ENCODE measurements at places on chromosomes 12 and 14.

DNA sequence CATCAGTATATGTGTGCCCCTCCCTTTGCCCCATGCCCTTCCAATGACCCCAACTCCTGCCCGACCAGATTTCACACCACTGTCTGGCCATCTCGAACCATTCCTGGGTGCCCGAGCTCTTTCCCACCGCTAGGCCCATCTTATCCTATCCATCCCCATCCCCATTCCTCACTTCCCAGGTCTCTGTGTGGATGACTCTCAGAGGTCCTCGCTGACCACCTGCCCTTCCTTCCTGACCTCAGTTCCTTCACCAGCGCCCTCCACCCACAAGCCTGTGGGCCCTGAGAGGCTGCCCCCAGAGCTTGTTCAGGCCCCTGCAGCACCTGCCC, 49.1 kb downstream of the CYP46A1 start:
- DNase-seq = no peak

GRCh38 chr12:77642246-77642645, 188.4 kb upstream of the NAV3 start:
- DNase-seq = no peak

DNA sequence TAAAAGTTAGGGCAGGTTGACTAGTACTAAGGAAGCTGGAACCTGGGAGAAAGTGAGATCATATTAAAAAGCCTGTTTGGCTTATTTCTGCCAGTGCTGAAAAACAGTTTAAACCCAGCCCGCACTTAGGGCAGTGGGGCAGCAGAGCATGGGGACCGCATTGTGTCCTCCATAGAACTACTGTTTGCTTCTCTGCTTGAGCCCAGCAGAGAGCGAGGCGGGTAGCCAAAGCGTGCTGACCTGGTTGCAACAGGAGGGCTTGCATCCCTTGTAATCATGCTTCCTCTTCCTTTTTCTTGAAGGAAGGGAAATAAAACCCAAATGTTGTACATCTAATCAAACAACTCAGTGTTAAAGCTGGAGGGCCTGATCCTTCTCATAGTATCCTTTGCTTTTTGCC, 82.5 kb upstream of the HOXC13 start:
- DNase-seq = no peak

GRCh38 chr12:88934163-88934747, 354.0 kb upstream of the KITLG start:
- DNase-seq = no peak

GRCh38 chr12:64669270-64669842, 59.1 kb downstream of the RASSF3 start:
- no peak for DNase-seq

- DNase-seq = no peak
These were observed 178.4 kb downstream of the KCNA5 start for GRCh38 chr12:5222011-5222461.

DNA sequence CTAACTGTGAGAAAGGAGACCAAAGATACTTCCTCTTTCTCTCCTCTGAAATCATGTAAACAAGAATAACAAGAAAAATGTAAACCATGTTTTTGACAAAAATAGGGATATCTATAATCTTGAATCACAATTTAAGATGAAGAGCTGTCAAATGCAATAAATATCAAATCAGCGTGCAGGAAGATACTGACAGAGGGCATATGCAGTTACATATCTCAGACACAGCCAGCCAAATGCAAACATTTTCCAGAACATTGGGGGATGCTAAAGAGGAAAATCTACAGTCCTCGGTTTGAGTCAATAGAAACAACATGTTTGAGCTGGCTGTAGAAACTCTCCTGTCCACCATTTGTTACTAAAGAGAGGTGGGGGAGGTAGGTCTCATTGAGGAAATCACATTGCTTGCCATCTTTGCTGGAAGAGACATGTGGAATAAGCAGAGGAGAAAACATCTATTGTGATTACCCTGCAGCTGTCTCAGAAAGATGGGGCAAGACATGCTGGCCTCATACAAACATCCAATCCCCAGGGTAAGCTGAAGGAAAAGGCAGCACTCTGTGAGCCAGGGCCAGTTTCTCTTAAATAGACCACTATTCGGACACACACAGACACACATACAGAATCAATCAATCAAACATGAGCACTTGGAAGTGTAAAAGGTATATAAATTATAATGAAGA, 43.5 kb downstream of the CNTN1 start:
- DNase-seq = no peak

- DNase-seq = no peak
These were observed 4.1 kb downstream of the CLMN start for GRCh38 chr14:95315579-95315978.

DNA sequence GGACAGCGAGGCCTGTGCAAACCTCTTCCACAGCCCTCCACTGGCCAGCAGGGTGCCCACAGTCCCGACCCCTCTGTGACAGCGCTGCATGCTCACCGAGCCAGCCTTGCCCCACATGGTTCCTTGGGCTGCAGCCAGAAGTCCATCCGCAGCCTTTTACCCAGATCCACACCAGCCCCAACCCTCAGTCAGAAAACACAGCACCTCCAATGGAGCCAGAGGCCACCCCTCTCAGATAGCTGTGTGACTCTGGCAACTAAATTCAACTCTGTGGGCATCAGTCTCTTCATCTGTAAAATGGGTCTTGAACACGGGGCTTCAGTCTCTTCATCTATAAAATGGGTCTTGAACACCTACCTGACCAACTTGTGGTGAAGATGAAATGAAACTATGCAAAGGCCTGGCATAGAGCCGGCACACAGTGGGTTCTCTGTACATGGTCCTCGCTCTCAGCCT, 38.0 kb downstream of the NFKBIA start:
- no peak for DNase-seq

- no peak for DNase-seq
These were observed 135.5 kb downstream of the CRADD start for GRCh38 chr12:93812626-93813025.

- DNase-seq = no peak
These were observed 59.5 kb upstream of the PNMA1 start for GRCh38 chr14:73773441-73774240.

DNA sequence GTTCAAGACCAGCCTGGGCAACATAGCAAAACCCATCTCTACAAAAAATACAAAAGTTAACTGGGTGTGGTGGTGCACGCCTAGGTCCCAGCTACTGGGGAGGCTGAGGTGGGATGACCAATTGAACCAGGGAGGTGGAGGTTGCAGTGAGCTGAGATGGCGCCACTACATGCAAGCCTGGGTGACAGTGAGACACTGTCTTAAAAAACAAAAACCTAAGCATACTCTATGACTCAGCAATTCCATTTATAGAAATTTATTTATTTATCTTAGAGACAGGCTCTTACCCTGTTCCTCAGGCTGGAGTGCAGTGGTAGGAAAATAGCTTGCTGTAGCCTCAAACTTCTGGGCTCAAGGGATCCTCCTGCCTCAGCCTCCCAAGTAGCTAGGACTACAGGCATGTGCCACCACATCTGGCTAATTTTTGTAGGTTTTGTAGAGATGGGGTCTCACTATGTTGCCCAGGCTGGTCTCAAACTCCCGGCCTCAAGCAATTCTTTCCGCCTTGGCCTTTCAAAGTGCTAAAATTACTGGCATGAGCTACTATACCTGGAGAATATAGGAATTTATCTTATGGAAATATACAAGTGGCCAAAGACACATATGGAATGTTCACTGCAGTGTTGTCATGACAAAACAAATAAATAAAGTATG, 43.3 kb downstream of the NCKAP5L start:
- DNase-seq = no peak

DNA sequence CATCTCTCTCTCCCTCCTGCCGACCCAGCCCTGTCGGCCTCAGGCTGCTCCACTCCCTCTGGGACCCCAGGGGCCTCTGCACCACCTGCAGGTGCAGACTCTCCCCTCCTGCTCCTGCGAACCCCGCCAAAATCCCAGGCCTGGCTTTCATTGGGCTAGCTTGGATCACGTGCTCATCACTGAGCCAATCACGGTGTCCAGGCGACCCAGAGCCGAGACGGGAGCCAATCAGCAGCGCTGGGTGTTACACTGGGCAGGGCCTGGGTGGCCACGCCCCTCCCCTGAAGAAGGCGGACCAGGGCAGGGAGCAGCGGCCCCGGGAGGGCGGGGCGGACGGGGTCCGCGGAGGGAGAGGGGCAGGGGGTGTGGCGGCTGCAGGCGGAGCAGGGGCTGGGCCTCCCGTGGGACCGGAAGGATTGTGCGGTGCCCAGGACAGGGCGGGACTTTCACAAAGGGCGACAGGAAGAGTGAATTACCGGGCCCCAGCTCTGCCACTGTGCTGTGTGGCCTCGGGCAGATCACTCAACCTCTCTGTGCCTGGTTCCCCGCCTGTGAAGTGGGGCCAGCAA, 66.6 kb upstream of the FBRSL1 start:
- DNase-seq = no peak

GRCh38 chr14:43249591-43249990, 1257.5 kb downstream of the FSCB start:
- no peak for DNase-seq

DNA sequence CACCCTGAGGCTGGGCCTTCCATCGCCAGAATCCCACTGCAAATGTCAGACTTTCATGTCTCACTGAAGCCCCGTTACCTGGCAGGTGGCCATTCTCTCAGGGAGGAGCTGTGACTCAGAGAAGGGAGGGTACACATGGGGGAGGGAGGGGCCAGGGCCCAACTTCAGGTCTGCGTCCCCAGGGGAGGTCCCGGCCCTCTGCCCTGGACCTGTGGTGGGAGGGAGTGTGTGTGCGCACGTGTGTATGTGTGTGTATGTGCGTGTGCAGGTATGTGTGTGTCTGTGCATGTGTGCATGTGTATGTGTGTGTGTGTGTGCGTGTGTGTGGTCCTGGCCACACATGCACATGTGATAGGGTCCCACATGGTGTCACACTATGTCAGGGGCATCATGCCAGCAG, 50.9 kb downstream of the MVK start:
- no peak for DNase-seq

DNA sequence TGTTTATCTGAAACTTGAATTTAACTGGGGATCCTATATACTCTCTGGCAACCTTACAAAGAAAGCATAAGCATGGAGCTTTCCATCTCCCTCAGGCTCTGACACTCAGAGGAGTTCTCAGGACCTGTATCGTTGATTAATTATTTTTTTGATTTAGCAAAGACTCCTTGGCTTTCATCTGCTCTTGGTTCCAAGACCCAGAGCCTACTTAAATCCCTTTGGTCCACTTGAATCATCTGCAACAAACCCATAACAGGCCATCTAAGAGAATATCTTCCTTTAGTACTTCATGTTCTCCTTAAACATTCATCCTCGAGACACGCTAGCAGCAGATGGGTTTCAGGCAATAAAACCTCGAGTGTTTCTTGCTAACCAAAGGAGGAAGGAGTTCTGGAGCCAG, 85.4 kb downstream of the ZFP36L1 start:
- no peak for DNase-seq

DNA sequence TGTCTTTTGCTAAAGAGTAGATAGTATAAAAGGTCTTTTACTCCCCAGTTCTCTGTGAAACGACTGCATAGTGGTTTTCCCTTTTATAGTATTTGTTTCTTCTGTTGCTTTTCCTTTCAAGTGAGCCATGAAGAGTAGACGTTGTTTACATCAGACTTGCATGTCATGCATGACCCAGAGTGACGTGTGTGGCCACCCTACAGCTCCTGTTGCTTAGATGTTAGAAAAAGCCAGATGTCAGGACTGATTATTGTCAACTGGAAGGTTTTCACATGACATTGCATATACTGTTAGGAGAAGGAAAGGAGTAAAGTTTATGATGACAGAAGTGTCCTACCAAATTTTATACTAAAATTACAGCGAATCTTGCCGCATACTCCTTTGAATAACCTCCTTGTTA, 1.3 kb upstream of the RD3L start:
- DNase-seq = no peak

- no peak for DNase-seq
These were observed 45.5 kb upstream of the ST8SIA1 start for GRCh38 chr12:22380031-22380430.

GRCh38 chr12:79309039-79309438, 381.7 kb downstream of the PAWR start:
- no peak for DNase-seq

DNA sequence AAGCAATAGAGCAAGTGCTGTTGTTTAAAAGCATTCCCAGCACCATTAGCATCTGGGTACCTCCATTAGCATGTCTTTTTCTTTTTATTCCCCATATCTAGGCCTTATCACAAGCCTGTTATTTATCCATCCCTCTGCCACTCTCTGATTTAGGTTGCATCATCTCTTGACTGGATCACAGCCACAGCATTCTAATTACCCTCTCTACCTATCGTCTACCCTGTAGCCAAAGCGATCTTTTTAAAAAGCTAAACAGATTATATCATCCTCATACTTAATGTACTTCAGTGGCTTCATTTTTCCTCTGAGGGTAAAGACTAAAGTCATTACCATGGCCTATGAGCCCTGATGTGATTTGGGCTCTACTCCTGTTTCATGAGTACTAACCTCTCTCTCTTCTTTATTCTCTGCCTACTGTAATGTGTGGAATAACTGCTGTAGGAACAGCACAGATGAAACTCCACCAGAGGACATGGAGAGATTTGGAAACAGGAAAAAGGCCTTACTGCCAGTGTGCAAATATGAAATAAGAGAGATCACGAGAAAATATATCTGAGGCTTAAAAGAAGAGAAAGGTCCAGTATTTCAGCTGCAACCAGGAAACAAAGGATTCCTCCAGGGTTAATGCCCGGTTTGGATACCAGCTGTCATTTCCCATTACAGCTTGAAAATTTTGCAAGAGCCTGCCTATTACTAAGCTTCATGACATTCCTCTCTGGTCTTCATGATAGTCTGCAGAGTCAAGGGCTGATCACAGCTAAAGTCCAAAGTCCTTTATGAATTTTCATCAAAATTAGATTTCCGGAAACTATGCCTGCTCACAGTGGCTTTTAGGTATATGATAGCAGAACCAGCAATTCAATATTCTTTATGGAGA, 422.5 kb upstream of the PDE3A start:
- no peak for DNase-seq

- DNase-seq = no peak
These were observed 91.6 kb upstream of the HIF1A start for GRCh38 chr14:61603736-61604135.

DNA sequence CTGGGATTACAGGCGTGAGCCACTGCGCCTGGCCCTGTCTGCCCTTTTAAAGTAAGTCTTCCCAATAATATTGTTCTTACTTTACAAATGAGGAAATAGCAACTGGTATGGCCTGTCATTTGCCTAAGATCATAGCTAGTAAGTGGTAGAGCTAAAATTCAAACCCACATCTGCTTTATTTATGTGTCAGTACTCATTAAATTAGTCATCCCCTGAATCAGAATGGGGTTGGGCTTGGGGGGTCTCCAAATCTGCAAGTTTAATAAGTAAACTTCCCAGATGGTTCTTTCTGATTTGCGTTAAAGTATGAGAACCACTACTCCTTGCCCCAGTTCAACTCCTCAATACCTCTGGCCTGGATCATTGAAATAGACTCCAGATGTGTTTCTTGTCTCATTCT, 96.2 kb downstream of the FAR2 start:
- no peak for DNase-seq

GRCh38 chr12:58915037-58915436, 5.3 kb downstream of the LRIG3 start:
- no peak for DNase-seq

Data from stimulated activated naive B cell treated with anti-CD40 and anti-IgM and Interleukin-4, amounts not matched to agents 10 μg/mL and 1 μg/mL and 100 μg/mL, for 72 hours (primary cell).